ENCODE measurements at places on chromosomes 6 and 20. TPM values are rescaled to one million over a fixed set of nuclear protein-coding genes. Genes with fewer than 3 reads are reported as not detected.

DNA sequence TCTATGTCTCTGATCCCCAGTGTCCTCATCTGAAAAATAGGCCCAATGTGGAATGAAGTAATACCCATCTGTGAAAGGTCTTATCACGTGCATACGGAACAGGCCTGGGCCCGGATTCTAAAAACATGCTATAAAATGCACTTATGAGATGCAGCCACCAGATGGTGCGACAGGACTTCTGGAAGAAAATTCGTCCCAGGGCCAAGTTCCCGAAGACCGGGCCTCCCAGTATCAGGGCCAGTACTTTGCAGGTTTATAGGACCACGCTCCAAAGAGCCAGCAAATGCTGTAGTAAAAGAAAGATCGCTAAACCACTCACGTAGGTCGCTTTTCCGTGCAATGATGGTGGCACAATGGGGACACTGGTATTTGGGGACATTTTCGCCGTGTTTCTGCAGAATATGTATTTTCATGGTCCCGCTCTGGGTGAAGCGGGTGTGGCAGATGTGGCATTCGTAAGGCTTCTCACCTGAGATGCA, 10.6 kb downstream of the CTCFL start:
- peak; percentile 75 for DNase-seq

Gene MRPS10
- 46.5 TPM for total RNA-seq

Gene TMEM217
- 4.0 TPM for total RNA-seq

- DNase-seq, result no peak
These were observed 5.4 kb upstream of the CCN5 start for GRCh38 chr20:44709797-44710196.

- peak; percentile 91 for DNase-seq
These were observed 85.7 kb upstream of the NEDD9 start for GRCh38 chr6:11317885-11318771.

Gene LSM14B
- total RNA-seq, result 46.7 TPM

DNA sequence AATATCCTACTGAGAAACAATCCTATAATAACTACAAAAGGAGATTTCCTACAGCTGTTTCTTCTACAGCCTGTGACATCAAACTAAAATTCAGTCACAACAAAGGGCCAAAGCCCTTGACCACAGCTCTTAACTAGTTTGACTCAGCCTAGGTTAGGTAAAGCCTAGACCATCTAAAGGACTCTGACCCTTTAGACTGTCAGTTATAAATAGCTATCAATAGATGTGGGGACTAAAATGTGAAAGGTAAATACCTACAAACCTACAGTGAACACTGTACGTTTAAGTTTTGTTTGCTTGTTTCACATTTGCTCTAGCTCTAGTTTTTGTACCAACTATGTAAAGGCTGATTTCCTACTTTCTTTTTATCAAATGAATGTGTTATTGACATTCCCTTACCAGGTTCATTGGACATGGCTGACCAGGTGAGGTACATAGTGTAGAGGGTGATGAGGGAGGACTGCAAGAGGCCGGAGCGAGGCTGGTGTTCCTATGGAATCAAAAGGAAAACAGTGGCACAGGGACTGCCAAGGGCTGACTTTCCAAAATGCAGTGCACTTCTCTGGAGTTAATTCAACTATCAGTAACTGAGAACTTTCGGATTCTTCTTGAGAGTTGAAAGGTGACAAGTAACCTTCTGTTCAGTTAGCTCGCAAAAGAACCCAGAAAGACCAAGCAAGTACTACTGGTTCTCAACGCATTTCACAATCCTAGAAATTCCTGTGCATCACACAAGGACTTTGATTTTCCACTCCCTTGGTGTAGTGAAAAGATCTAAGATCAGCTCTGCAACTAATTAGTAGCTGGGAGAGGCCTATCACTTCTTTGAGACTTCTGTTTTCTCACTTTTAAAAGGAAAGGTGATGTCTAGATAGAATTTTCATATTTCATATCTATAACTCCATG, 17.2 kb downstream of the SERINC3 start:
- no peak for DNase-seq

GRCh38 chr6:46687619-46688097, at the start of gene TDRD6:
TSS of gene TDRD6 (plus strand) at chr6:46687885. CDS start at chr6:46688129, 244 bp downstream.
- no peak for DNase-seq

Gene TMEM63B
- 42.1 TPM for total RNA-seq

GRCh38 chr6:163984124-163984936, 569.8 kb downstream of the QKI start:
- peak; percentile 68 for DNase-seq

GRCh38 chr20:36093025-36093803, 61.3 kb upstream of the EPB41L1 start:
- DNase-seq, result peak; percentile 55
